ENCODE measurements at places on chromosomes 2 and 18.

DNA sequence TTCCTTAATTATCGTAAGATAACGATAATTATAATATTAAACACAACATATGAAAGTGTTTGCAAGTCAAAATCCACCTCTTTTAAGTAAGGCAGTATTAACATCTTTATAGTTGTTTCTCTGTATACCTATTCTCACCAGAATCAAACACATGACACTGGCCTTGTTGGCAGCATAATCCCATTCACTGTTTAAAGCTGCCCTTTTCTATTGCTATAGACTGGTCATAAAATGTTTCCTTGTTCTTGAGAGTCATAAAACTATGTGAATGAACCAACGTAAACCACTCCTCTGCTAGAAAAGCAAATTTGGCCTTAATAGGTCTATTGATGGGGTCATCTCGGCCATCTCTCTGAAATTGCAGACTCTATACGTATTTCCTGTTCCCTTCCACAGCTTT is 293.1 kb downstream of the SLC8A1 start:
- H3K36me3 ChIP-seq, result no peaks in the 10 kb centered on the region
- no peak overlapping the region for H3K4me3 ChIP-seq
- no peaks in the 10 kb centered on the region for H3K4me1 ChIP-seq
- H3K27me3 ChIP-seq, result no peaks in the 10 kb centered on the region

GRCh38 chr2:96325041-96325883 is at the start of gene ITPRIPL1:
ITPRIPL1 (plus strand) TSS chr2:96325317; CDS start chr2:96325840, 523 bp downstream.
- H3K36me3 ChIP-seq, result no peaks in the 10 kb centered on the region
- H3K27me3 ChIP-seq, result peaks cover 7% of the 10 kb centered on the region
- DNase-seq, result peak; percentile 24
- peaks cover 21% of the 10 kb centered on the region for H3K4me1 ChIP-seq

DNA sequence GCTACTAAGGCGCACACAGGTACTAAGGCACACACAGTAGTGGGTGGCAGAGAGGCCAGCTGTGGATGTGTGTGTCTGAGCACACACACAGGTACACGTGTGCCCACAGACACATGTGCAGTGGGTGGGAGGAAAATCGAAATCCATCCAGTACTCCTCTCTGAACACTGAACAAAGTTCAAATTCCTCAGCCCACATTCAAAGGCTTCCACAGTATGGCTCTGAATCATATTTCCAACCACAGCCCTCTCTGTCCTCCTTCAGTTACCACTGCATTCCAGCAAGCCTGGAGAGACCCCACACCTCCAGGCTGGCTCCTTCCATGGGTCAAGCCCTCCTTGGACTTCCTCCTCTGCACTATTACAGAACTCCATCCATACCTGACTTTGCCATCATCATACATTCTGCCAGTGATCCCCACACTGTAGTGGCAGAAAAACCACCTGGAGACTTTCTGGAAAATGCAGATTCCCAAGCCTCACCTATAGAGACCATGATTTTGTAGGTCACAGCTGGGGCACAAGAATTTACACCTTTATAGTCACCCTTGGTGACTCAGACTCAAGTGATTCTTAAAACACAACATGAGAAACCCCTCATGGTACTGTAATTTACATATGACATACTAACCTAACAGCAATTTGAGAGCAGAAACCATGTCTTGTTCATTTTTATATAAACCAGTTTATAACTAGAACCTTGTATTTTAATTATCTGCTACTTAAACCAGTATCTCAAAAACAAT is 31.4 kb downstream of the EPG5 start:
- H3K4me1 ChIP-seq, result no peaks in the 10 kb centered on the region
- no peak overlapping the region for H3K4me3 ChIP-seq
- no peak overlapping the region for H3K27ac ChIP-seq
- no peak for DNase-seq
- peaks cover 18% of the 10 kb centered on the region for H3K36me3 ChIP-seq

DNA sequence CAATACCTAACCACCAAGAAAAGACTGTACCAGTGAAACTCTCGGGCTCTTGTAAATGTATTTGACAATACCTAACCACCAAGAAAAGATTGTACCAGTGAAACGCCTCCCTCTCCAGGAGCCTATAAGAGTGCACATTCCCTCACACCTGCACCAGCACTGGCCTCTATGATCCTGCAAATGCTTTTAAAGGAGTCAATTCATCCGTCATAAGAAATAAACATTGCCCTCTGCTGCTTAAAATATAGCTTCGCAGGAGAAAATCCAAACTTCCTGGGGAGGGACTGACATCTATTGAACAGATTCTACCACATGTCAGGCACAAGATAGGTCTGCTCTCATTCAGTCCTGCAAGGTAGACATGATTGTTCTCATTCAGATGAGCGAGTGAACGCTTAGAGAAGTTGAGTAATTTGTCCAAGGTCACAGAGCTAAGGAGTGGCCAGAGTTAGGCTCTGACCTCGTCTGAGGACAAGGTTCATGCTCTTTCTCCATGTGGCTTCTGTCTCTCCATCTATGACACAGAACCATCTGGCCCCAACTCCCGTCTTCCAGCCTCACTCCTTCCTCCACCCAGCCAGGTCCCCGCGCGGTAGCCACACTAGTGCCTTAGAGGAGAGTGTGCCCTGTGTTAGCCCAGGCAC is 38.7 kb downstream of the MCFD2 start:
- no peaks in the 10 kb centered on the region for H3K27me3 ChIP-seq
- H3K4me3 ChIP-seq, result no peak overlapping the region
- H3K4me1 ChIP-seq, result peaks cover 12% of the 10 kb centered on the region
- DNase-seq, result peak; percentile 41

- no peak for DNase-seq
- no peak overlapping the region for H3K27ac ChIP-seq
- H3K36me3 ChIP-seq, result no peaks in the 10 kb centered on the region
- H3K4me1 ChIP-seq, result peaks cover 14% of the 10 kb centered on the region
- no peaks in the 10 kb centered on the region for H3K27me3 ChIP-seq
- no peak overlapping the region for H3K4me3 ChIP-seq
These were observed 14.7 kb upstream of the EPG5 start for GRCh38 chr18:45981821-45982220.

DNA sequence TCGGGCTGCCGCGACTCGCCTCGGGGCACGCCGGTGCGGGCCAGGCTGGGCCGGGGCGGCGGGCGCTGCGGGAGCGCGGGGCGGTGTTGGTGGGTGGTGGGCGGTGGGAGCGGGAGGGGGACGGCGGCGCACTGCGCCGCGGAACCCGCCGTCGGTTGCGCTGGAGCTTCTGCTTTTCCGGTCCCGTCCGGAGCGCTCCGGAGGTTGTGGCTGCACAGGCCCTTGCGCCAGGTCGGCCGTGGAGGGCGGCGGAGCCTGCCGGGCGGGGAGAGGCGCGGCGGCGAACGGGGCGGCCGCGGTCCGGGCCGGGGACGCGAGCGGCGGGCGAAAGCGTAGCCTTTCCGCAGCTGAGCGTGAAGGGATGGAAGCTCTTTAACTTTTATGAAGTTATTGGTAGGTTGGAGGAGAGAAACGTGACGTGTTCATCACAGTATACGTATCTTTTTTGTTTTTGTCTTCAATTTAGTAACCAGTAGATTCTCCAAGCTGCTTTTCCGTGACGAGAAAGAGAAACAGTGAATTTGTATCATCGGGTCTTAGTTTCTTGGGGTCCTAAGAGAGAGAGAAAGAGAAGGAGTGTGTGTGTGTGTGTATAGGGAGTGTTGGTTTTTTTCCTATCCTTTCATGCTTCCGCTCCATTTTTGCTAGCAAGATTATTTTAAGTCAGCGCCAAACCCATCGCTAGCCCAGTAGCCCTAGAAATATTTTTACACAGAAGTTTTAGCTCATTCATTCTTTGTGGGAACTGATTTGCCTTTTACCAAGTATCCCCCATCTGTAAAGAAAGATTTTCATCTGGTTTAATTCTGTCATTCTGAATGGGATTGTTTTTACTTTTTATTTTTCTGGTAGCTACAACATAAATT is 535 bp downstream of the ATG4B start:
- H3K4me1 ChIP-seq, result peaks cover 34% of the 10 kb centered on the region
- peak overlapping the region; percentile 99 for H3K27ac ChIP-seq
- peak; percentile 26 for DNase-seq
- H3K27me3 ChIP-seq, result no peaks in the 10 kb centered on the region
- peak overlapping the region; percentile 78 for H3K4me3 ChIP-seq

DNA sequence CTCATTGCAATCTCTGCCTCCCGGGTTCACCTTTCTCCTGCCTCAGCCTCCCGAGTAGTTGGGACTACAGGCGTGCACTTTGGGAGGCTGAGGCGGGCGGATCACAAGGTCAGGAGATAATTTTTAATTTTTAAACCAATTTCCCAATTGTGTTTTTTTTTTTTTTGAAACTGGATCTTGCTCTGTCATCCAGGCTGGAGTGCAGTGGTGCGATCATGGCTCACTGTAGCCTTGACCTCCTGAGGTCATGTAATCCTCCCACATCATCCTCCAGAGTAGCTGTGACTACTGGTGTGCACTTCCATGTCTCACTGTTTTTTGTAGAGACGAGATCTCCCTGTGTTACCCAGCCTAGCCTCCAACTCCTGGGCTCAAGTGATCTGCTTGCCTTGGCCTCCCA is 49.3 kb downstream of the GLS start:
- peaks cover 16% of the 10 kb centered on the region for H3K4me1 ChIP-seq
- DNase-seq, result no peak
- no peaks in the 10 kb centered on the region for H3K27me3 ChIP-seq
- H3K4me3 ChIP-seq, result no peak overlapping the region
- H3K36me3 ChIP-seq, result no peaks in the 10 kb centered on the region

DNA sequence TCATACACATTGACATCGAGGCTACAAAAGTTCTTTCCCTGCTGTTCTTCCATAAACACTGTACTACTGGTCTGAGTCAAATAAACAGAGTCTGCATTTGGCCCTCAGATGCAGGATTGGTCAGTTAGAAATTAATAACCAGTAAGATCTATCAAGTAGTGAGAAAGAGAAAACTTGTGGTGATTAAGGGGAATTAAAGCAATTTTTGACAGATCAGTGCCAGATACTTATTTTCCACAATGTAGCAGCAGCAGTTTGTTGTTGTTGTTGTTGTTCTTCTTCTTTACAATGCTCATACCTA is 85.0 kb downstream of the IKZF2 start:
- no peaks in the 10 kb centered on the region for H3K27me3 ChIP-seq
- no peak for DNase-seq
- no peak overlapping the region for H3K4me3 ChIP-seq
- peaks cover 15% of the 10 kb centered on the region for H3K4me1 ChIP-seq
- peak overlapping the region; percentile 31 for H3K27ac ChIP-seq

DNA sequence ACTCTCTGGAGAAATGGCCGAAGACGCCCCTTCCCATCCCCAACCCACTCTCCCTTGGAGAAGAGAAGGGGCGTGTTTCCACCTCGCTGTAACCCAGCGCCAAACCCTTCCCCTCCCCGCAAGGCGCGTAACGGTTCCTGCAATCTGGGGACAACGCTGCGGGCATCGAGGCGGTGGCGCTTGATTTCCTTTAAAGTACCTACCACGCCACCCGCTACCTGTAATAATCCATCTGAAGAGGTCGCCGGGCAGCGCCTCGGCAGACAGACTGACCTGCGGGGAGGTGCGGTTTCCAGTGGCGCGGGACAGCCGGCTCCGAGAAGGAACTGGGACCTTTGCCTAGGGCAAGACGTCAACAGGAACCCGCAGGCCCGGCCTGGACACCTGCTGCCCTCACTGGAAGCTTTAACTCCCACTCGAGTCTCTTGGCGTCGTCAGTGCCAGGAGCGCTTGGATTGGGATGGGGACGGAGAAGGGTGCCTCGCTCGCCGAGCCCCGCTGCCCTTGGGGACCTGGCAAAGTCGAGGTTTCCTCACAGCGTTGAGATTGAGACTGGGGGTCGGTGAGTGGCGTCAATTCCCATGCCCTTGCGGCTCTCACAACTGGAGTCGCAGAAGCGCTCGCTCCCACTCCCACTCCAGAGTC is at the start of gene CYP1B1:
TSS of gene CYP1B1 (minus strand) at position 645 of the 645 bp plus-strand sequence. CDS start 763 bp downstream, outside the sequence.
- H3K4me3 ChIP-seq, result peak within 1 kb of the TSS; percentile 37
- peak; percentile 15 for DNase-seq
- H3K27me3 ChIP-seq, result no peaks in the 10 kb centered on the region
- H3K36me3 ChIP-seq, result no peaks in the 10 kb centered on the region
- H3K27ac ChIP-seq, result peak within 1 kb of the TSS; percentile 73
- peaks cover 37% of the 10 kb centered on the region for H3K4me1 ChIP-seq

DNA sequence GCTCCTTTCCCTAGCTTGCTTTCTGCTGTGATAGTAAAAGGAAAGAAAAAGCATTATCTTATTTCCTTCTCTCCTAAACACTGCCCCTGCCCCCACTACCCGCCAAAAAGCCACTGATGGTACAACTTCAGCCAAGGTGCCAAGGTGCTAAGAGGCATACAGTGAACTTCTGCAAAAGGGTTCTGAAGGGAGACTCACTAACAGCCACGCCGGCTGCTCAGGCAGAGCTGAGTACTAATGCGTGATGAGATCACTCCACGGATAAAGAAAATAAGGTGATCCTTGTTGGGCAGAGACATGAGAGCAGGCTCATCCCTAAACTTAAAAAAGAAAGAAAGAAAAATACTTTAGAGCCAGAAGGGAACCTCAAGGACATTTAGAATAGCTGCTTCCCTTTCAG is 60.5 kb upstream of the PXDN start:
- H3K36me3 ChIP-seq, result no peaks in the 10 kb centered on the region
- no peaks in the 10 kb centered on the region for H3K27me3 ChIP-seq
- no peak overlapping the region for H3K27ac ChIP-seq
- DNase-seq, result no peak
- no peak overlapping the region for H3K4me3 ChIP-seq
- H3K4me1 ChIP-seq, result no peaks in the 10 kb centered on the region

DNA sequence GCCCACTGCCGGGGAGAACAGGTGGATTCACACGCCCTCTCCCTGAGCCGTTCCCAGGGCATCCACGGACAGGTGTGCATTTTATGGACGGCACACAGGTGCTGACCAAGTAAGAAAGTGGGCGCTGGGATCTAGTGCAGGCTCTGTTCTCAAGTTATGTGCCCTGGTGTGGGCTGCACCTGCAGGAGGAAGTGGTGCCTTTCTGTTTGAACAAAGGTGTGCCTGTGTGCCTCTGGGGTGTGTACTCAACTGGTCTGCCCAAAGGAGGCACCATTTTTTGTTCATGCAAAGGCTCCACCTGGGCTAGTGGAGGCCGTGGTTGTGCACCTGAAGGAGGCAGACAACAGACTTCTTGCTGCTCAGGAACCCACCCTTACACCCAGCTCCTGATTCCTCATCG is 88.2 kb upstream of the HK2 start:
- DNase-seq, result no peak
- H3K4me3 ChIP-seq, result no peak overlapping the region
- H3K36me3 ChIP-seq, result no peaks in the 10 kb centered on the region
- no peak overlapping the region for H3K27ac ChIP-seq
- H3K27me3 ChIP-seq, result no peaks in the 10 kb centered on the region

GRCh38 chr18:31509571-31509970 is 11.6 kb downstream of the DSG2 start:
- H3K27ac ChIP-seq, result peak overlapping the region; percentile 62
- no peak for DNase-seq
- H3K27me3 ChIP-seq, result no peaks in the 10 kb centered on the region
- no peak overlapping the region for H3K4me3 ChIP-seq

GRCh38 chr18:6031442-6031841 is 136.1 kb upstream of the TMEM200C start:
- H3K27me3 ChIP-seq, result no peaks in the 10 kb centered on the region
- H3K27ac ChIP-seq, result no peak overlapping the region
- no peaks in the 10 kb centered on the region for H3K36me3 ChIP-seq
- H3K4me1 ChIP-seq, result no peaks in the 10 kb centered on the region
- no peak for DNase-seq

GRCh38 chr2:30566631-30567030 is 119.6 kb downstream of the LCLAT1 start:
- no peaks in the 10 kb centered on the region for H3K27me3 ChIP-seq
- H3K27ac ChIP-seq, result peak overlapping the region; percentile 82
- no peak overlapping the region for H3K4me3 ChIP-seq
- no peaks in the 10 kb centered on the region for H3K4me1 ChIP-seq

- peak; percentile 33 for DNase-seq
- no peaks in the 10 kb centered on the region for H3K36me3 ChIP-seq
- peaks cover 21% of the 10 kb centered on the region for H3K4me1 ChIP-seq
- H3K27ac ChIP-seq, result peak overlapping the region; percentile 53
- H3K27me3 ChIP-seq, result no peaks in the 10 kb centered on the region
- H3K4me3 ChIP-seq, result peak overlapping the region; percentile 52
These were observed 160.3 kb upstream of the SIX2 start for GRCh38 chr2:45169339-45170190.

Data from body of pancreas (tissue), 4 donors.